Psoas muscle (tissue), 8 donors: ENCODE measurements at places on chromosomes 12 and 14.

DNA sequence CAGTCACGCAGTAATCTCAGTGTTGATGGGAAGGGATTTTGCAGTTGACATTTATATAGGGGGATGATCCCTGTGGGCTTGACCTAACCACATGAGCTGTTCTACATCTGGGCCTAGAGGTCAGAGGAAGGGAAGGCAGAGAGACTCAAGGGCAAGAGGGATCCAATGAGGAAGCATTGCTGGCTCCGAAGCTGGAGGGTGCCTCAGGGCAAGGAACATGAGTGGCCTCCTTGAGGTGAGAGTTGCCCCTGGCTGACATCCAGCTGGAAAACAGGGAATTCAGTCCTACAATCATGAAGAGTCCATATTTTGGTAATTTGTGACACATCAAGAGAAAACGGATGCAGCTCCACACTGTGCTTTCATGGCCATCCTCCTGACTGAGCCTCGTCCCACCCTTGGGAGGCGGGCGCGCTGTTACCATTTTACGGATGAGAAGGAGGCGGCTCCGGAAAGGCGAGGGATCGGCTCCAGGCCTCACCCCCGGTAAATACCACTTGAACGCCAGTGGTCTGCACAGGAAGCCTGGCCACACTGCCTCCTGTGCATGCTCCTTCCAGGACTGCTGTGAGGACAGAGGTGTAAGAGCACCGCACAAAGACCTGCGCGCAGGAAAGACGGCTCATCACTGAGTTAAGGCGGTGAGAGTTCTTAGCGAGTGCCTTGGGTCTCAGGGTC lies 18.5 kb upstream of the FKBP4 start:
- no peak overlapping the region for H3K27ac ChIP-seq
- H3K36me3 ChIP-seq, result no peaks in the 10 kb centered on the region
- DNase-seq, result no peak
- no peak overlapping the region for H3K4me3 ChIP-seq

DNA sequence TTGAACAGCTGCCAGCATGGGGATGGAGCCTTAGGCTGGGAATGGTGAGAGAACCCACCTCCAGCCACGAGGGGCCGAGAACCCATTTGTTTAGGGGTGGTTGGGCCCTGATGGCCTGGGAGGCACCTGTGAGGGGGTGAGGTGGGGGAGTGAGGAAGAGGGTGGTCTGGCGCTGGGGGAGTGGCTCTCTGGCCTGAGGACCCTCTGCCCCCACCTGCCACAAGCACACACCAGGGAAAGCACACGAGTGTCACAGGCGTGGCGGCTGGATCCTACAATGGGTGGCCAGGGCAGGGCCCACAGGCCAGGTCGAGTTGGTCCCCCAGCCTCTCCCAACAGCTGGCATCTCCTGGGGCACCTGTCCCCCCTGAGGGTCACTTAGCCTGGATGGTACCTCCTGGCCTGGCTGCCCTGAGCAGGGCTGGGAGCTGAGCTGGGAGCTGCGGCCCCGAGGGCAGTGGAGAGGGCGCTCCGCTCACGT lies 340.5 kb downstream of the TMEM121 start:
- H3K27ac ChIP-seq, result no peak overlapping the region
- DNase-seq, result no peak
- H3K27me3 ChIP-seq, result no peaks in the 10 kb centered on the region
- no peak overlapping the region for H3K4me3 ChIP-seq

DNA sequence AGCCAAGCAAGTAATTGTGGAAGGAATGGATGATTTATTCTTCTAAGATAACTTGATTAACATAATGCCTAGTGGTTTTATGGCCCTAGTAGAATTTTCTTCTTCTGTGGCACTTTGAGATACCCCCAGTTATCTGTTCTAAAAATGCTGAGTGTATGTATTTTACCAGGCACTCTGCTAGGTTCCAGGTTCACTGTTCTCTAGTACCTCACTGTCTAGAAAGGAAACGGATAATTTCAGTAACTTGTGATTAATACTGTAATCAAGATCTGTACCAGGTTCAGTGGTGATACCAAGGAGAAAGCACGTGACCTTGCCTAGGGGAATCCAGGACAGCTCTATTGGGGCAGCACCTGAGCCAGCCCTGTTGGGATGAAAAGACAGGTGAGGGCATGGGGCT lies 8.0 kb downstream of the ANO6 start:
- no peak overlapping the region for H3K4me3 ChIP-seq
- no peaks in the 10 kb centered on the region for H3K27me3 ChIP-seq
- H3K27ac ChIP-seq, result peak overlapping the region; percentile 25
- no peak for DNase-seq
- peaks cover 47% of the 10 kb centered on the region for H3K4me1 ChIP-seq

GRCh38 chr14:29109589-29109988 lies 343.0 kb downstream of the FOXG1 start:
- DNase-seq, result no peak
- no peaks in the 10 kb centered on the region for H3K4me1 ChIP-seq
- H3K4me3 ChIP-seq, result no peak overlapping the region
- H3K27ac ChIP-seq, result no peak overlapping the region
- H3K27me3 ChIP-seq, result no peaks in the 10 kb centered on the region

GRCh38 chr12:6688543-6688998 lies 604 bp downstream of the ZNF384 start:
- peak overlapping the region; percentile 79 for H3K4me3 ChIP-seq
- DNase-seq, result peak; percentile 46
- H3K27me3 ChIP-seq, result no peaks in the 10 kb centered on the region
- H3K27ac ChIP-seq, result peak overlapping the region; percentile 99

- no peaks in the 10 kb centered on the region for H3K36me3 ChIP-seq
- no peaks in the 10 kb centered on the region for H3K27me3 ChIP-seq
- DNase-seq, result no peak
Observed at GRCh38 chr12:106108185-106108835, 30.4 kb downstream of the NUAK1 start.

- no peak overlapping the region for H3K27ac ChIP-seq
- H3K27me3 ChIP-seq, result no peaks in the 10 kb centered on the region
Observed at GRCh38 chr14:69630360-69630759, 19.0 kb downstream of the SUSD6 start.

GRCh38 chr14:36665887-36666415 lies 4.3 kb downstream of the PAX9 start:
- peaks cover 99% of the 10 kb centered on the region for H3K27me3 ChIP-seq
- H3K4me1 ChIP-seq, result peaks cover 25% of the 10 kb centered on the region
- DNase-seq, result no peak
- peak overlapping the region; percentile 42 for H3K4me3 ChIP-seq
- no peaks in the 10 kb centered on the region for H3K36me3 ChIP-seq
- H3K27ac ChIP-seq, result peak overlapping the region; percentile 4

GRCh38 chr12:104790296-104791125 lies 167.6 kb downstream of the SLC41A2 start:
- no peaks in the 10 kb centered on the region for H3K27me3 ChIP-seq
- no peaks in the 10 kb centered on the region for H3K36me3 ChIP-seq
- H3K4me1 ChIP-seq, result peaks cover 7% of the 10 kb centered on the region
- DNase-seq, result peak; percentile 67
- no peak overlapping the region for H3K27ac ChIP-seq
